ENCODE measurements at places on chromosomes 7 and 10. TPM values are rescaled to one million over a fixed set of nuclear protein-coding genes. Genes with fewer than 3 reads are reported as not detected.

SPDYE6 gene
- total RNA-seq: not detected

METTL27 gene
- not detected for total RNA-seq

NPSR1 gene
- total RNA-seq: not detected

KIF11 gene
- 0.38 TPM for total RNA-seq

RNF32 gene
- 0.33 TPM for total RNA-seq

CYP2C9 gene
- total RNA-seq: not detected

- no peak for DNase-seq
Measured at GRCh38 chr10:112708461-112708860, 241.6 kb upstream of the TCF7L2 start.

GRCh38 chr10:70838270-70838805 lies 22.6 kb downstream of the SGPL1 start:
- no peak for DNase-seq

DNA sequence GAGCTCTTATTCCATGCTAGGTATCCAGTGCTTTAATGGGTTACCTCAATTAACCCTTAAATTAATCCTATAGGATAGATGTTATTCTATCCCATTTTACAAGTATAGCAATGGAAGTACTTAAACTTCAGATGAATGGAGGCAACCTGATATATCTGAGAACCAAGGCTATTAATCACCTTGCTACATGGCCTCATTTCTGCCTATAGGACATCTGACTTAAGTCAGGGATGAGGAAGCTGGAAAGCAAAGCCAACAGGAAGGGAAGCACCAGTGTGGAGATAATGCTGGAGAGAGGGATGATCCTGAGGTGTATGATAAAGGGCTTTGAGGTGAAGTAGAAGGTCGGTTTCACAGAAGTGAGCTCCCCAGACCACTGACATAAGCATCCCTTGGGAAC lies 132.3 kb downstream of the CHN2 start:
- no peak for DNase-seq

GRCh38 chr10:124735491-124736286 lies 8.5 kb downstream of the FAM53B start:
- peak; percentile 8 for DNase-seq

- no peak for DNase-seq
Measured at GRCh38 chr10:31594347-31594873, 275.4 kb downstream of the ZEB1 start.

GRCh38 chr7:106151459-106152312 lies 39.6 kb upstream of the SYPL1 start:
- no peak for DNase-seq

GRCh38 chr10:104424719-104425118 lies 71.1 kb downstream of the CFAP58 start:
- no peak for DNase-seq

GRCh38 chr7:94001396-94001795 lies 2.8 kb downstream of the BET1 start:
- DNase-seq: no peak

DNA sequence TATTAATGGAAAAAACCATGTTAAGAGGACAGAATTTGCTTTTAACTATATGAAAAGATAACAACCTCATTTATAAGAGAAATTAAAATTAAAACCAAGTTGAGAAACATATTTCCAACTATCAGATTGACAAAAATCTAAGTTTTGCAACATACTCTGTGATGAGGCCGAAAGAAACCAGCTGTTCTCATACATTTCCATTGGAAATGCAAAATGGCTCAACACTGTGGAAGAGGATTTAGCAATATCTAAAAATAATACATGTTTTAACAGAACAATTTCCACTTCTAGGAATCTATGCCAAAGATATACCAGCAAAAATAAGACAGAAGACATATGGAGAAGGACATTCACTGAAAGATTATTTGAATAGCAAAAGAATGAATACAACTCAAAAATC lies 268.8 kb downstream of the DYNC1I1 start:
- DNase-seq: no peak

- DNase-seq: no peak
Measured at GRCh38 chr7:17159500-17160037, 138.9 kb upstream of the AHR start.

DNA sequence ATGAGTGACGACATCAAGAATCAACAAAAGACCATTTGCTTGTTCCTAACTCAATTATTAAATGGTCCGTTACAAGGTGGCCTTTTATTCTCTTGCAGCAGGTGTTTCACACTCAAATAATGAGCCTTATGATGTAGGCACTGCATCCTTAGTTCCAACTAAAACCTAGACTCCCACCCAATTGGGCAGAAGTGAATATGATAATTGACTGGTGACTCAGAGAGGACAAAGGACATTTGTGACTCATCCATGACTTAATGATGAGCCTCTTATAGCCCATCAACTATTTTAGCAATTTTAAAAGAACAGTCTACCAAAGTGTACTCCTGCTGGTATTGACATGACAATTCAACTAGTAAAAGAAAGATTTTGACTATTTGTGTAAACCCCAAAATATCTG lies 1027.8 kb upstream of the PHF14 start:
- no peak for DNase-seq

- DNase-seq: no peak
Measured at GRCh38 chr10:70114902-70115301, 17.7 kb downstream of the AIFM2 start.

DNA sequence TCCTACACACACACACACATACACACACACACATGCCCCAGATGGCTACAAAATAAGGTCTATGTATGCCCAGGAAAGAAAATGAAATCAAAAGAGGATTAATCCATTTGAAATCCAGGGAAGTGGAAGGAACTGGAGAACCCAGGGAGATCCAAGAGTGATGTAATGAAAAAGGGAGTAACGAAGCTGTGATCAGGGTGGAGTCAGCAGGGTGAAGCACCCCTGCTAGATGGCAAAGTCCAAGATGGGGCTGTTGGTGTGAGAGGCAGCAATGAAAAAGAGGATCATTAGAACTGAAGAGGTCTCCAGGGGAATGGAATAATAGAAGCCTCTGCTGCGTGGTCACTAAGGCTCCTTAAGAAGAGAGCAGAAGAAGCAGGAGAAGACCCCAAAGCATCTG lies 43.6 kb upstream of the IL6 start:
- DNase-seq: no peak
